Activated T-cell treated with anti-CD3 and anti-CD28 coated beads, Interleukin-2, amount 50 U/mL, for 72 hours (primary cell): ENCODE measurements at places on chromosomes 5 and 9.

DNA sequence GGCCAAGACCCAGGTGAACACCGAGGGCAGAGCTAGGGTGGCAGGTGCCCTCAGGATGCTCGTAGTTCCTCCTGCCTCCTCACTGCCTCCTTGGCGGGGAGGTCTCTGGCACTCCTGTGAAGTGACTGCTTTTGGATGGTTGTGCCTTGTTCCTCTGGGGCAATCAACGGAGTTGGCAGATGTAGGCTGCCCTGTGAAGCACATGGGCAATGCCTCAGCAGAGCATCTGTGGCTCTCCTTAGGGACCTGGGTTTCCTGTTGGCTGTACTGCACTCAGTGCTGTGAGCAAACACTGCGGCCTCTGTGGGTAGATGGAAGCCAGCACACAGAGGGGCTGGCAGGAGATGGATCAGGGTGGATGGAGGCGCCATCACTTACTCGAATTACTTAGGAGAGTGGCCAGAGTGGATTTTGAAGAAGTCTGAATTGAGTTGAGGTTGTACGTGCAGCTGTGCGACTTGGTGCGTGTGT is 71.4 kb upstream of the COL5A1 start:
- DNase-seq: no peak

- DNase-seq: no peak
Observed at GRCh38 chr9:12166518-12166917, 526.7 kb upstream of the TYRP1 start.

DNA sequence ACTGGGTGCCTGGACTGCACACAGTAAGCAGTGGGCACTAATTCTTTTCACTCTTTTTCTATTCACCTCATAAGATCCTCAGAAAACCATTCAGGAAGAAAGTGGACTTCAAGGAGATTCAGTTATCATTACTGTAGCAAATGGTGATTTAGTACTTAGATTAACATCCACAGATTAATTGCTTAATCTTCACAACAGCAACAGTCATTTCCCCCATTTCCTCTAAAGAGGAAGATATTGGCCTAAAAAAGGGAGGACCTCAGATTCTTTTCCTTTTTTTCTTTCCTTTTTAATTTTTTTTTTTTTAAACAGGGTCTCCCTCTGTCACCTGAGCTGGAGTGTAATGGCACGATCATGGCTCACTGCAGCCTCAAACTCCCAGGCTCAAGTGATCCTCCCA is 64.4 kb downstream of the AUH start:
- no peak for DNase-seq

GRCh38 chr5:88399561-88399960 is 130.9 kb upstream of the TMEM161B start:
- DNase-seq: no peak

DNA sequence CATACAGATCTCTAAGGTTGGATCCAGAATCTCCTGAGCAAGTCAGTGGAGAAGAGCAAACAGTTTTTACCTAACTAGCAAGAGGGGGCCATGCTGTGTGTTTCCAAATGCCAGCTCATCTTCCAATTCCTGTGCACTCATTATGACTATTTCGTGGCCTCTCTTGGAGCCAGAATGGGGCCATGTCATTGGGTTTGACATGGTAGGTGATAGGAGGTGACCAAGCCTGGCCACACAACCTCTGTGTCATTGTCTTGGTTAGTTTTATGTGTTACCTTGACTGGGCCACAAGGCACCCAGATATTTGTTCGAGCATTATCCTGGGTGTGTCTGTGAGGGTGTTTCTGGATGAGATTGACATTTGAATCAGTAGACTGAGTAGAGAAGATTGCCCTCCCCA is 206.2 kb downstream of the HSPA4 start:
- DNase-seq: peak; percentile 39

DNA sequence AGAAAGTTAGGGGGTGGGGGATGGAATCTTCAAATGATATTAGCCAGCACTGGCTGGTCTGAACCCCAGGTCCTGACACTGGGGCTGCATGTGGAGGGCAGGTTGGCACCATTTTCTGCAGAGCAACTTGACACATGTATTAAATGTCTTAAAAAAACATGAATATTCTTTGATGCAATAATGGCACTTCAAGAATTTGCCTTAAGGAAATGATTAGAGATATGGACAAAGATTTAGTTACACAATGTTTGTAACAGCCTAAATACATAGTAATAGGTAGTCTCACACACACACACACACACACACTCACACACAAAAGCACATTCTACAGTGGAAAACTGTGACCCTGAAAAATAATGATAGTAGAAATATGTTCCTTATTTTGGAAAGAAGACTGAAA is 3.6 kb downstream of the SVEP1 start:
- no peak for DNase-seq

DNA sequence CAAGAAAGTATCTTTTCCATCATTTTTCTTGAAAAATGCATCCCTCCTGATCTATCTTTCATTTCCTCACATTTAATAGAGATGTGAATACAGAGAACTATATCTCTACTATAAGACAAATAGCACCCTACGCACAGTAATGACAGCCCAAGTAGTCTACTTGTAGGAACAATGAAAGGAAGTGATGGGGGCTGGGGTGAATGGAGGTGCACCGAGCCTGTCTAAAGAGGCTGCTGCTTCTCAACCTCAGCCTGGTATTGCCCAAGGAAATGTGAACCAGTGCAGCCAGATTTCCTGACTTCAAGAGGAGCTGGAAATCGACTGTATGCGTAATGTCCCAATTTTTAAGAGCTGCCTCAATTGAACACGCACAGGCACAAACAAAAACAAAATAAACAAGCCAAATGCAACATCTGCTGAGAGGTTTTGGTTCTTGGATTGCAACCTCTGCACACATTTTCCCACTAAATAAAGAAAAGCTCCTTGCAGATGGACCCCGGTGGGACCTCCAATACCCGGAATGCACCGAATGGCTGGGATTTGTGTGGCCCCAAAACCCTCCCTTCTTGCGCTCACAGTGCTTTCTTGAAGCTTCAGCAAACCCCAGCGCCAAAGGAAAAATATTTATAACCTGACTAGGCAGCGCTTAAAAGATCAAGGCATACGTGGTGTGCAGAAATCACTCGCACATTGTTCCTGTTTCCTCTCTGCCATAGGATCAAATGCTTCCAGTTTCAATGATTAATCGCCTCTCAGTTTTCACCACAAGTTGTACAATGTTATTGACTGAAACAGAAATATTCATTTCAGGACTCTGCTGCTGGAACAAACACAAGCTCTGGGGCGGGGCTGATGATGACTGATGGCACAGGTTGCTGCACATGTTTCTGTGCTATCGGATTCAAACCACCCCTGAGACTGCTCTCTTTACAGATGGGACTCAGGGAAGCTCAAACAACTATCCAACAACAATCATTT is 68.3 kb downstream of the KCNIP1 start:
- peak; percentile 85 for DNase-seq

DNA sequence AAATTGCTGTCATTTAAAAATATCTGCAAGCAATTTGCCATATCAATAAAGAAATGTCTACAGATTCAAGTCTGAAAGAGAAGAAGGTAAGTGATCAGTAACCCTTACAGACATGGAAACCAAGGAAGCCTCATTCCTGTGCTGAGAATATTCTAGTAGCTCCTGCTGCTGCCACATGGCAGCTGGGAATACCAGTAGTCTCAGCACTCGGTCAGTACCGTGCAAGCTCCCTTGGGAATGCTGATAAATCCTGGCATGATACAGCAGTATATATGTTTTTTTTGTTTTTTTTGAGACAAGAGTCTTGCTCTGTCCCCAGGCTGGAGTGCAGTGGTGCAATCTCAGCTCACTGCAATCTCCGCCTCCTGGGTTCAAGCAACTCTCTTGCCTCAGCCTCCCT is 27.9 kb downstream of the NANS start:
- no peak for DNase-seq

DNA sequence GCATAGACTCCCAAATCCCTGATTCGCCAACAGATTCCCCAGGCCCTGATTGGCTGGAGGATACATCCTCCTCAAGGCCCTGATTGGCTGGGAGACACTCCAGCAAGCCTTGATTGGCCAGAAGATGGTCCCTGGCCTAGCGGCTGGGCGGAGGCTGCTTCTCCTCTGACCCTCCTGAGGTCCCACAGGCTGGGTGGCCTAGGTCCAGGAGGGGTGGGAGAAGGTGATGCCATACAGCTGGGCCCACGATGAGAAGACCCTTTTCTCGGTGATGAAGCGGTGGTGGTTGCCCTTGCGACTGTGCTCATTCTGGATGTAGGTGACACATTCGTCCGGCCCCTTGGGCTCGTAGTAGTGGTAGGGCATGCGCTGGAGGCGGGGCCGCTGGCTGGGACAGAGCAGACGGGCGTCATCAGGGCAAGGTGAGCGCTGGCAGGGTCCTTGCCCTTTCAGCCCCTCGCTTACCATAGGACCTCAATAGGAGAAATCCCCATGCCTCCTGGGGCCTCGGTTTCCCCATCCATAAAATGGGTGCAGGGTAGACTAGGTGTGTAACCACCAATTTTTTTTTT is 9.0 kb upstream of the AK1 start:
- DNase-seq: no peak

DNA sequence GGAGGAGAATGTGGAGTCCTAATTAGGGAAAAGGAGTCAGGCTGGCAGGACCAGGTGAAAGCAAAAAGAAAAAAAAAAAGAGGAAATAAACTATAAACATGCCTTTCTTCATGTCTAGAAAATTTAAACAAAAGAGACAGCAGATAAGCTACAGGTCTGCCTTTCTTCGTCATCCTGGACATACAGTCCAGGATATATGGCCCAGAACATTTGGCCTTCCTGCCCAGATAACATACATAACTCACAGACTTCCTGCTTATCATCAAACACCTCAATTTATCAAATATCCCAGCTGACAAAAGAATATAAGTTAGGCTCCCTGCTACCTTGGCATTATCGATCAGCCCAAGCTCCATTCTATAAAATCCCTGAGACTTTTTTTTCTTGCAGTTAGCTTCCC is 11.2 kb downstream of the BTNL8 start:
- DNase-seq: no peak

- DNase-seq: no peak
Observed at GRCh38 chr9:88966894-88967676, 24.2 kb upstream of the S1PR3 start.

DNA sequence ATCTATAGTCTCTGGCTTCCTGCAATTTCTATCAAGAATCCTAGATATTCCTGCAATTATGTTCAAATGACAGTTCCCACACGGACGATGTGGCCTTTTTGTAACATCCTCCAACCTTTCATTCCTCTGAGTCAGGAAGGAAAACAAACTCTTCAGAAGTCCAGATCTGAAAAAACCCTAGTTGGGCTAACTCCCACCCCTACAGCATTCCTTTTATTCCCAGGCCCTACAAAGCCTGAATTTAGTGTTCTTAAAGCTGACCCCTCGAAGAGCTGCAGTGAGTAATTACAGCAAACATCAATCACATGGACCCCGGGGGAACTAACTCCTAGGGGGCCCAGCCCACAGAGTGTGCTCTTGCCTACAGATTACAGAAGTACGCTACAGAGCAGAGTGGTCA is 99.7 kb downstream of the SERINC5 start:
- no peak for DNase-seq

DNA sequence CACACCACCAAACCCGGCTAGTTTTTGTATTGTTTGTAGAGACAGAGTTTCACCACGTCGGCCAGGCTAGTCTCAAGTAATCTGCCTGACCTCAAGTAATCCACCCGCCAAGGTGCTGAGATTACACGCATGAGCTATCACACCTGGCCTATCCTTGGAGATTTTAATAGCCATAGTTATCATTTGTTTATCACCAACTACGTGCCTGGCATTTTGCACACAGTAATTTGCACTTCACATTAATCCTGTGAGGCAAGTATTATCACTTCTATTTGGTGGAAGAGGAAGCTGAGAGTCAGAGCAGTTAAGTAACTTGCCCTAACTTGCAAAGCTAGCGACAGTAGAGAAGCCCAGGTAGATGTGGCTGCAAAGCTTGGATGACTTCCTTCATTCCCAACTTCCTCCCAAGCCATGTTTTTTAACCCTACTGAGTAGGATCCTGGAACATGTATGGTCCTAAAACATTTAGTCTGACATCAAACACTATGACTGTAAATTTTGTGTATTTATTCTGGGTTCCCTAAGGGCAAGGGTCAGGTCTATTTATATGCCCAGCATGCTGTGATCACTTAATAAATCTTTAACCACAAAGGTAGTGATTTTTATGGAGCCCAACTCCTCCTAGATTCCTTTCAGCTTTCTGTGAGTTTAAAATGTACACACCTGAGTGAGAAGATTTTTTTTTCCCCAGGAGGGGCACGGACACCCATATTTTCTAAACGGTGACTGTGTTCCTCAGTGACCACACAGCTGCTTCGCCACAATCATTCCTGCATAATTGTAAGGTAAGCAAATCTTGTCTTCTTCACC is 100.2 kb upstream of the RAI14 start:
- DNase-seq: no peak

GRCh38 chr9:3136686-3137346 is 292.9 kb upstream of the PUM3 start:
- no peak for DNase-seq

DNA sequence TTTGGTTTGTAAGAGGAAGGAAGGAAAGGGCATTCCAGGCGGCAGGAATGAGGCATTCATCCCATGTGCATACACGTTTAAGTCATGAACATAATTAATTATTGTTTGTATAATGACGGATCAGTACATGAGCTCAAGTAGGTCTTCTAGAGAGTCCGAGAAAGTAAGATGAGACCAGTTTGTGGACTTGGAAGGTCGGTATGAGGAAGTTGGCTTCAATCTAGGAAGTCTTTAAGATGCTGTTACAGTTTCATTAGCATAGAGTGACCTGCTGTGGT is 2.1 kb downstream of the GTF3C4 start:
- no peak for DNase-seq

DNA sequence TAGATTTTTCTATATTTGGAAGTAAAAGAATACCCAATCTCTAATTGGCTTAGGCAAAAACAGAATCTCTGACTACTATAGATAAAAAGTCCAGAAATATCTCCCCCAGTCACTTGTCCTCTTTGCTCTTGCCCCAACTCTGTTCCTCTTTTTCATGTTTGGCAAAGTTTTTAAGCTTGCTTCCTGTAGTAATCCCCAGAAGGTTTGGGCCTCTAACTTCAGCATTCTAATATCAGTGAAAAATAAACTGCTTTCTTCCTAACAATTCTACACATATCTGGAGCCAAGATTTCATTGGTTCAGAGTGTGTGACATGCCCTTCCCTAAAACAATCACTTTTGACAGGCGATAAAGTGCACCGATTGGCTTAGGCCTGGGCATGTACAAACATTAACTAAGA is 1680.3 kb downstream of the MAT2B start:
- DNase-seq: no peak

- no peak for DNase-seq
Observed at GRCh38 chr9:98609646-98610045, 99.1 kb downstream of the GABBR2 start.

- no peak for DNase-seq
Observed at GRCh38 chr5:15234911-15235310, 265.1 kb upstream of the FBXL7 start.

GRCh38 chr9:35847792-35848572 is 19.0 kb downstream of the TMEM8B start:
- DNase-seq: peak; percentile 56

DNA sequence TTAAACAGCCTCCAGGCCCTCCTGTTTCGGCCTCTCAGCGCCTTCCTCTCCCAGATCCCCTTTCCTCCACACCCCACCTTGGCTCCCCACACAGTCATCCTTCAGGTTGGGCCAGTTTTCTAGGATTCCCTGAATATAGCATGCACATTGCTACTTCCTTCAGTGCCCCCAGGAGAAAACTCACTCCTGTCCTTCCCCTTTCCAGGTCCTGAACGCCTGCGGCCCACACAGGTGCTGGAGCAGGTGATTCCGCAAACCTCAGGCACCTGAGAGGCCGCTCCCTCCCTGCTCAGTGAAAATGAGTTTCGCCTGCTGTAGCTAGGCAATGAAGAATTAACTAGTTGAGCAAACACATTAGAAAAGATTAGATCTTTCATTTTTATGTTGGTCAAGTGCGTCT is 185.0 kb downstream of the MED10 start:
- no peak for DNase-seq

- no peak for DNase-seq
Observed at GRCh38 chr5:178207183-178207916, 3.0 kb downstream of the HNRNPAB start.
